Activated CD4-positive, alpha-beta T cell treated with anti-CD3 and anti-CD28 coated beads for 4 hours (primary cell): ENCODE measurements at places on chromosomes 3 and 15.

DNA sequence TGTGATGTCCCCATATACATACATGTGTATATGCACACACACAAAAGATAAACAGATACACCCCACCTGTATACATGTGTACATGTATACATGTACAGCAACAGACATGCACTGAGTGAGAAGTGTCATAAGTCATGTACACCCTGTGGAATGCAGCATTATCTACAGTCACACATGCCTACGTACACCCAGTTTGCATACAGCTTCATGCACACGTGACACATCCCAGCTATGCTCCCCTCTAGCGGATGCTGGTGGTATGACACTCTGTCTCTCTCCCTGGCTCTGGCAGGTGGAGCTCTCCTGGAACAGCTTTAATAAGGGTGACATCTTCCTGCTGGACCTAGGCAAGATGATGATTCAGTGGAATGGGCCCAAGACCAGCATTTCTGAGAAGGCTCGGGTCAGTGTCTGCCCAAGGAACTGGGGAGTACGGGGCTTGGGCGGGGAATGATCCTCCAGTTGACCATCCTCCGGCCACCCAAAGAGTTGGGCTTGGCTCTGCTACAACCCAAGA lies 6.3 kb downstream of the VILL start:
- peak; percentile 86 for DNase-seq

- no peak for DNase-seq
These were observed 69.8 kb upstream of the PPP2R3A start for GRCh38 chr3:135895734-135896121.

DNA sequence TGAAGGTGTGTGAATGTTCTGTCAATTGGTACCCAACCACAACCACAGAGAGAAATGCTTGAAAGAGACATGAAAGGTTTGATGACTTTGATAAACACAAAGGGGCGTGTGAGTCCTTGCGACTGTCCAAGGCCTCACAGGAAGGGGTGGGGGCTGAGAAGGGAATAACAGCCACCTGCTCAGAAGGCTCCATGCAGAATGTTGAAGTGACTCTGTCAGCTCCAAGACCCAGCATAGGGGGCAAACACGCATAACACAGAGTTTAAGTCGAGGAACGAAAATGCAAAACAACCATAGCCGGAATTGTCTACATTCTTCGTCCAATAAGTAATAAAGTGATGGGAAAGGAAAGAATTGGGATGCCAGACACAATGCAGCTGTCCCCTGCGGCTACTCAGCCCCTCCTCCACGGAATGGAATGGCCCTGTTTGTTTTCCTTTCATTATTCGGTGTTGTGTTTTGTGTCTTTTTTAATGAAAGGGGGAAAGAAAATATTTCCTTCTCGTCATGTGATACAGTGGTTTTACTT lies 19.9 kb downstream of the TMEM212 start:
- no peak for DNase-seq

DNA sequence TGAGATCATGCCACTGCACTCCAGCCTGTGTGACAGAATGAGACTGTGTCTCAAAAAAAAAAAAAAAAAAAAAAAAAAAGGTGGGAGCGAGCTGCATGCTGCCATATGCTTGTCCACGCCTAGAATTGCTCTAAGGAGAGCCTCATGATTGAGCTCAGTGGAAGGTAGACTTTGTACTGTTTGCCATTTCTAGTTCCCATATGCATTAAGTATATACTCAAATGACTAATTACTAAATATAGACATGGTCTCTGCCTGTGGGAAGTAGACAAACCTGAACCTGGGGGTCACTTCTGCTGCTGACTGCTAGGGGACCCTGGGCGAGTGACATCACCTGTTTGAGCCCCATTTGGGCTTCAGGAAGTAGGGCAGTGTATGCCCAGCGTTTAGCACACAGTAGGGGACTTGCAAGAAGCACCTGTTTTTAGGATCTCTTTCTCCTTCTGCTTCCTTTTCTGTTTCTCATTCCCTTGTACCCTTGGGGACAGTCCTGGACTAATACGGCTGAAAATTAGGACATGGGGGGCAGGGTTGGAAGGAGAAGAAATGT lies 27.2 kb downstream of the PRKCD start:
- DNase-seq = no peak

- DNase-seq = no peak
These were observed 20.3 kb downstream of the GPR160 start for GRCh38 chr3:170058127-170058526.

DNA sequence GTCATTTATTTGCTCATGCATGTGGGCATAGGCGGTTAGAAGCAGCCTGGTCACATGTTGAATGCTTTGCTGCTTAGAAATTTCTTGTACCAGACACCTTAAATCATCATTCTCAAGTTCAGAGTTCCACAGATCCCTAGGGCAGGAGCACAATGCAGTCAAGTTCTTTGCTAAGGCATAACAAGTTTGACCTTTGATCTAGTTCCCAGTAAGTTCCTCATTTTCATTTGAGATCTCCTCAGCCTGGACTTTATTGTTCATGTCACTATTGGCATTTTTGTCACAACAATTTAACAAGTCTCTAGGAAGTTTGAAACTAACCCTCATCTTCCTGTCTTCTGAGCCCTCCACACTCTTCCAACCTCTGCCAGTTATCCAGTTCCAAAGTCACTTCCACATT lies 22.8 kb downstream of the HGD start:
- no peak for DNase-seq

- no peak for DNase-seq
These were observed 175.7 kb downstream of the STAG1 start for GRCh38 chr3:136576279-136577009.

GRCh38 chr3:30873671-30874070 lies 20.8 kb downstream of the GADL1 start:
- DNase-seq = no peak

- DNase-seq = no peak
These were observed 503.4 kb upstream of the CBLB start for GRCh38 chr3:106371971-106372805.

DNA sequence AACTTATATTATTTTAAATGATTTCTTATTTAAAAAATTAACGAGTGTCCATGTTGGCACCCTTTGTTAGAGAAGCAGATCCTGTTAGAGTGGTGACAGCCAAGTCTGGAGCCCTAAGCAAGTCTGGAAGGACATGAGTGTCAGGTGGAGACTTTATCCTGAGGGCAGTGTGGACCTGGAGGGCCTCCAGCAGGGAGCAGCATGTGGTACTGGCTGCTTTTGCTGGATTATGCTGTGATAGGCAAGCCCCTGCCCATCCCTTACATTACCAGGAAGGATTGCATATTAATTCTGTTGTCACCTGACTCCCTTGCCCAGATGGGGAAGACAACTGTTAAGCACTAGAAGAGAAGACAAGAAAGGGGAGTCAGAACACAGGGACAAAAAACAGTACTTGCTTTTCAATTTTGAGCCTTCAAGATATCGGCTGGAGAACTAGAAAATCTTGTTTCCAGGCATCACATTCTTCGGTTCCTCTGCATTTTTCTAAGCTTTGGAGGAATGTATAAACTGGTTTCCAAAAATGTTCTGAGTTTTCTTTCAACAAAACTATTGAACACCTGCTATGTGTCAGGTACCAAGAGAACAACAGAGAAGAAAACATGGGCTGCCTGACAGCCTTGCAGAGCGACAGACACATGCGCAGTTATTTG lies 22.7 kb downstream of the ZNF860 start:
- no peak for DNase-seq

- no peak for DNase-seq
These were observed 14.4 kb upstream of the XXYLT1 start for GRCh38 chr3:195285372-195285771.

DNA sequence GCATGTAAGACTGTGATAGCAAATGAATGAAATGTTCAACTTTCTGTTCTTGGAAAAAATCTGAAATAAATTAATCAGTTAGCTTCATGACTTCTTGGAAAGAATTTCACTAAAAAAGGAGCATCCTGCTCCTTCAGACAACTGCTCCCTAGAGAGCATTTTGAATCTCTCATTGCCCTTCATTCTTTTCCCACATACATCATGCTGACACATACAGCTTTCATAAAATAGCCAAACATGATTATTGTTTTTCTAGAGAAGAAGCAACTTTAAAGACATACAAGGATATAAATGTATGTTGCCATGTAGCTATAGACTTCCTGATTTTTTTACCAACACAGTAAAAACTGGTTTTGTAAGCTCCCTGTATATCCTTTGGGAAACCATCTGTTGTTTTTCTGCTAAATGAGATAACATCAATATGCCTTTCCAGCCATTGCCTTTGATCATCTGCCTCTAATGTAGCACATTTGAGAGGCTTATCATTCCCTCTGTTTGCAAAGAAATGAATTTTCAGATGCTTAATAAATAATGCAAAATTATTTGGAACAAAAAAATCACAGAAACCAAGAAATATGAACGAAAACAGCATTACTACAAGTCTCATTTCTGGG lies 248.2 kb upstream of the GPR149 start:
- DNase-seq = no peak

- no peak for DNase-seq
These were observed 12.1 kb upstream of the TEX9 start for GRCh38 chr15:56353119-56353518.

DNA sequence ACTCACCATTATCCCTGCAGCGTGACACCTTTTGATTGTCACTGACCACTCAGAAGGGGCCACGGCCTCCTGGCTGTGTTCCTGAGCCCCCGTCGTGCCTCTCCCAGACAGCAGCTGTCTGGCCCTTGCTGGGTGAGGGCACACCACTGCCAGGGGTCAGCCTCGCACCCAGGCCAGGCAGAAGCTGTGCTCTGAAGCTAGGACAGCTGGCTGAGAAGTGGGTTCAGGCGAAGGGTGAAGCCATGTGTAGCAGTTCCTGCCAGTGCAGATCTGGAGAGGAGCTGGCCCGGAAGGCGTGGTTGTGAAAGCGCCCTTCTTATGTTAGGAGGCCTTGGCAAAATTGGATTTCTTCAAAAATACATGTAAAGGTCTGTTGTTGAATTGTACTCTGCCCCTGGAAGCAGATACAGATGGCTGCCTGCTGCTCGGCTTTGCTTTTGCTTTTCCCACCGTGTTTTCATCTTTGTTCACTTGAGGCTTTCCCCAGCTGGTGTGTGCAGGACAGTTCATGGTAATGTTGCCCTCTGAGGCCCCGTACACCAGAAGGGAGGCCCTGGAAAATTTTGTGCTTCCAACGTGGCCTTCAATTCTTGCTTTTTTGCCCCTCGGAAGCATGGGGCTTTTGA lies 49.1 kb downstream of the KLHL25 start:
- no peak for DNase-seq

DNA sequence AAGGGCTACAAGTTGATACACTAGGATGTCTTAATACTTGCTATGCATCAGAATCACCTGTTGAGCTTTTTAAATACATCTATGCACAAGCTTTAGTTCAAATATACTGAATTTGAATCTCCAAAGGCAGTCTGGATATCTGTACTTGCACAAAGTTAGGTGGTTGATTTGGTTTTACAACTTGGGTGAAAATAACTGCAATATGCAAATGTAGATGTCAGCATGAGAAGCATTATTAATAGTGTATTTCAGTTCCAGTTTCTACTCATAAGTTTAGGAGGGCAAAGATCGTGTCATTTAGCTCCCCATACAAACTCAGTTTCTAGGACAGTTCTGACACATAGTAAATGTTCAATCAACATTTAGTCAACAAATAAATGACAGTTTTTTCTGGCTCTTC lies 25.6 kb downstream of the IQCB1 start:
- no peak for DNase-seq

DNA sequence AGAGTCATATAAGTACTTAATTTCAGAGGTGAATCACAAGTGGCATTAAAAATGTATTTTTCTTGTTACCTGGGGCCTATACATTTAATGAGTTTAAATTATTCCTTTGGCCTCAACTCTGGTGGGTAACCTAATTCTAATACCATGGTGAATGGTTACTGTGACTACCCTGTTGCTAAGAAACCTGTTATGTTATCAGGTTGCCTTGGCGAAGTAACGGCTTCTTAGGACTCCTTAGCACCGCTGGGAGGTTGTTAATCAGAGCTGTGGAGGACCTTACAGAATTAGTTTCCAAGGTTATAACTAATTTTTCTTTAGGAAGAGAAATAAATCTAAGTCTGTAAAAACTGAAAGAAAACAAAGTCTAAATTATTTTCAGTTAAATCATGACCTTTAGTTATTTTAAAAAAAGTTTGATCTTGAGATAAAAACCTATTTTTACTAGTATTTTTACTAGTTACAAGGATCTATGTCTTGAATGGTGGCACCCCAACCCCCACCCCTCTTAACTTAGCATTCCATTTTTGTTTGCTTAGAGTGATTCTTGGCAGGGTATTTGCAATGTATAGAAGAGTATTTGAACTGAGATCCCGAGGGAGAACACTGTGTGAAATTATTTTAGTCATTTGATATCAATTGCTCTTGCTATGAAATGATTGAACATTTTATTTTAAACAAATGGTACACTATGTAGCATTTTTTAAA lies 155.5 kb downstream of the FNDC3B start:
- DNase-seq = no peak

GRCh38 chr15:85504749-85505676 lies 124.6 kb downstream of the AKAP13 start:
- DNase-seq = peak; percentile 31

DNA sequence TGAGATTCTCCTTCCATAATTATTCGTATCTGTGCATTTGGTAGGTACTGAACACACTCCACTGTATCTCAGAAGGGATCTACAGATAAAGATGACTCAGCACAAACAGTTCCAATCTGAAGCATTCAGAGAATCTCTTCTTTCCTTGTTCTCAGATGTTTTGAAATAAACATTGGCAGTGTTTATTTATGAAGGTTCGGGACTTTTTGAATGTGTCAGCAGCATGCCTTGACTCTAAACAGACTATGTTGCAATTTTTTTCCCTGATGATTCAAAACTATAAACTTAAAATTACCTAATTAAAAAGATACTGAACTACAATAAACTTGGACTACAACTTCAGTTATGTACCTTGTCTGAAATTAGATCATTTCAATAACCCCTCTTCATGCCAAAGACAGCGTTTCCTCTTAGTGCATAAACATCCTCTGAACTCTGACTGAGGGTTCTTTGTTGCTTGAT lies 612.9 kb upstream of the TBL1XR1 start:
- DNase-seq = no peak

GRCh38 chr3:6717026-6717943 lies 143.6 kb upstream of the GRM7 start:
- no peak for DNase-seq

- no peak for DNase-seq
These were observed 17.9 kb downstream of the GRIP2 start for GRCh38 chr3:14522129-14522691.

DNA sequence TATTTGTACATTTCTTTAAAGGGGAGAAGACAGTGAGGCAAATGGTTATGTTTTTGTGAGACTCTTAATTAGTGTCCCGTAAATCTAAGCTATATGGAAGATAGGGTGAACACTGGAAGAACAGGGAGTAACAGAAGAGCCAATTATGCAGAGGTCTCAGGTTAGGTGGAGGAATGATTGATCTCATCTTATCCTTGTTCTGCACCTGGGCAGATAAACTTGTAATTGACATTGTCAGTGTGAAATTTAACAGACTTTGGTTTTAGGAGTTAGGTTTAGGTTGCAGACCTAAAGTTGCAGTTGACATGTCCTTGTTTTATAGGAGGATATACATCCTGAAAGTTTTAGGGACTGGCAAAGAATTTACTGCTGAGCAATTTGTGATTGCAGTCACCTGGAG lies 3.1 kb upstream of the TWF2 start:
- no peak for DNase-seq
